Brain (organoid and tissue), 16 donors: ENCODE measurements at places on chromosomes 16 and 17. TPM values are rescaled to one million over a fixed set of nuclear protein-coding genes. Genes with fewer than 3 reads are reported as not detected.
A peak's percentile ranks its signal among the peaks of the same experiment; 100 is the strongest.

- no peak for DNase-seq
Measured at GRCh38 chr16:88462396-88462795, 9.3 kb downstream of the ZFPM1 start.

DNA sequence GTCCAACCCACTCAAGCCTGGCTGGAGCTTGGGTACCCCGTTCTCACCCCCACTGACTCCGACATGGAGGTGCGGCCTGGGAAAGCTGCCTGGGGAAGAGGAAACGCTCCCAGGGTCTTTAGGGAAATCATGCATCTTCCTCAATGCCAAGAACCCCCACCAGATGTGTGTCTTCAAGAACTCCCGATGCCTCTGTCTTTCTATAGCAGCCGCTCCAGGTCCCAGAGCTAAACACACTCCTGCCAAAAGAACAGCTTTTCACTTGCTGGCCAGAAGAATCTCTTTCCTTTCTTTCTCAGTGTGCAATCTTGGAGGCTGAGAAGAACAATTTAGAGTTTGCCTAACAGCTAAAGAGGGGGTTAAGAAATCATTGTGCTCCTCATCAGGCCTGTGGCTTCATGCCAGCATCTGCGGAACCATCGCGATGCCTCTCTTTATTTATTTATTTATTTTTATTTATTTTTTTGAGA is 41.1 kb upstream of the MTSS2 start:
- peak; percentile 31 for DNase-seq

DNA sequence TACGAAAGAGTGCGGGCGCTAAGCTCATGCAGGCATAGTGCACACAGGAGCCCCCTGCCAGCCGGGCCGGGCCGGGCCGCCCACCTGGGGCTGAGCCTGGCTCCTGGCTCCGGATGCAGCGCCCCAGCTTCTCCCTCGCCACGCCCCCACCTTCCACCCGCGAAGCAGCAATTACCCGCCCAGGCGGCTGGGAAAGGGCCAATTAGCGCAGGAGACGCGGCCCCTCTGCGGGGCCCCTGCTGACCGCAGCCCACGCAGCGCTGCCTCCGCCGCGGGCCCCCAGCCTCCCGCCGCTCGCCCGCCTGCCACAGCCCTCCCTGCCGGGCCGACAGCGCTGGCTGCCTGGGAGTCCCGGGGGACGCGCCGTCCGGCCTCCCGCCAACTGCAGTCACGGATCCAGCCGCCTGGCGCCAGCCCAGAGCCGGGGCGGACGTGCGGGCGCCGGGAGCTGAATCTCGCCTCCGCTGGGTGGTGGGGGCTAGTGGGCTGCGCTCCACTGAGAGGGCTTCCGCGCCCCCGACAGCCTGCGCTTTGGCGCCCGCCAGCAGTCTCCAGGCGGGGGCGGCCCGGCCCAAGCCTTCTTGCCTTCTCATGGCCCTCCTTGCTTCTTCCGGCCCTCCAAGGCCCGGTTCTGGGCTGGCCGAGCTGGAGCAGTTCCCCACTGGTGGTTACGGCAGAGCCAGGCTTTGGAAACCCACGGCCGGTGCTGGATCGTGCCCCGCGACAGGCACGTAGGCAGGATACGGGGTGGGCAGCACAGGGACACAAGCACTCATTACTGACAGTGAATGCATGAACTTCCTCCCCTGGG is 14.9 kb upstream of the CBFB start:
- peak; percentile 80 for DNase-seq

GRCh38 chr16:9971907-9972306 is 210.3 kb downstream of the GRIN2A start:
- no peak for DNase-seq

DNA sequence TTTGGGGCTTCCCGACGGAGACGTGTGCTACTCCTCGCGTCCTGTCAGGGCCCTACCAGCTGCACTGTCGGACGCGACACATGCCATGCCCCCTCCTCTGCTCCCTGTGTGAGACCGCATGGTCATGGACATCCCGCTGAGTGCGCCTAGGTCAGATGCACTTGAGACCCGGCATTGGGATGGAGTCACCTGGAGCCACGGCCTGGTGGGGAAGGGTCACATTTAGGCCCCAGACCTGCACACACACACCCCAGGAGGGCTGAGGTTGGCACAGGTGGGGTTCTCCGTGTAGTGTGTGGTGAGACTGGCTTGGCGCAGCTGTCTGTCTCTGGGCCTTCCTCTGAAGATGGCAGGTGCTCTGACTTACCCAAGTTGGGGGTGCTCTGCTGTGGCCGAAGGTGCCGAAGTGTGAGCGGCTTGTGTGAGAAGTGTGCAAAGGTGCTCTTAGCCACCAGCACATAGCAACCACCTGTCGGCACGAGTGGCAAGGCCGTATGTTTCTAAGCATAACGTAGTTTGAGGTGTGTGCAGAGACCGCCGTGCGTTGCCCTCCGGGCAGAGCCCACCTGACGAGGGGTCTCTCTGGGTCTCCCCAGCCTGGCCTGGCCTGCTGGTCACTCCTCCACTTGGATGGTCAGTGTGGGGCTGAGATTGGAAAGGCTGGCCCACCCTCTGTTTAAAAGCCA is 108.6 kb downstream of the BANP start:
- no peak for DNase-seq

DNA sequence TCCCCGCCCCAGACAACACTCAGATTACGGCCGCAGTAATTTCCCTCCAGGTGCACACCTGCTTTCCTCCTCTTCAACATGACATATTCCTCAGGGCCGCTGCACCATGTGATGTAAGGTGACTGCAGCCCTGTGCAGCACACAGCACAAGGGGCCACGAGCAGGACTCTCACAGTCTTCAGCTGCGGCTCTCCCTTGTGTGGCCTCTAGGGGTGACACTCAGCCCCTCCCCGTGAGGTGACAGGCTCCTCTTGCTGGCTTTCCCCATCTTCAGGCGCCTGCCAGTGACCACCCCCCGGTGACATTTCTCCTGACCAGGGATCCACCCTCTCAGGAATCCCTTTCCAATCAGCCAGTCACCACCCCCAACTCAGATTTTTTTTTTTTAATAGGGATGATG is 31.3 kb upstream of the ABCC3 start:
- DNase-seq = no peak

The FBXW10B gene
- polyA plus RNA-seq = not detected

The HSPB9 gene
- 0.54 TPM for polyA plus RNA-seq
